ENCODE measurements at places on chromosomes 5 and 9.

DNA sequence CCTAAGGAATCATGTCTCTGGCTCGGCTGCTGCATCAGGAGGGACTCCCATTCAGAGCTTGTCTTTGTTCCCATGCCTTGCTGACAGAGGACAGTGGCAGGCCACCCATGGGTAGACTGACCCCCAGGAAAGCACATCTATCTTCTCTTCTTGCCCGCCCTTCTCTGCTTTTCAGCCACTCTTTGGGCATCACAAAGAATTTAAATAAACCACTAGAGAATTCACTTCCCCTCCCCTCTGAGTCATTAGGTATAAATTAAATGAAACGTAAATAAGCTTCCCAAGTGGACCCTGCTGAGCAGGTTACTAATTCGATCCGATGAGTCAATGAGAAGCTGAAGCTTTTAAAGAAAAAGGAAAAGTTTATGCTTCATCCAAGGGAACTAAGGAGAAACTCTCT lies 97.0 kb downstream of the DRD1 start:
- DNase-seq = peak; percentile 82

GRCh38 chr9:35490155-35490909 lies 421 bp downstream of the RUSC2 start:
- peak; percentile 30 for DNase-seq

DNA sequence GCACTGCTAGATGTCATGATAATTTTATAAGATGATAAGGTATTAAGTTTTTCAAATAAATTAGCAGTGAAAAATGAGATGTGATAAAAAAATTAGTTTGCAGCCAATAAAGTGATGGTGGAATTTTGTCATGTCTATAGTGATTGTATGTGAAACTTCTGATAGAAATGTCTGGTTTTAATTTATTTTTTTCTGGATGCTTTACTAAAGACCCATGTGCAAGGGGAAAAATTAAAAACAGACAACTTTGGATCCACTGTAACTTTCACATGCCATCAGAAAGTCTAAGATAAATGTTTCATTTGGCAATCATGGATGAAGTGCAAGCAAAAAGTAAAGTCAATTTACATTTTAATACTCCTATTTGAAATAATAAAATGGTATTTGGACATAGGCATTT lies 4.4 kb upstream of the NDUFS4 start:
- DNase-seq = no peak

DNA sequence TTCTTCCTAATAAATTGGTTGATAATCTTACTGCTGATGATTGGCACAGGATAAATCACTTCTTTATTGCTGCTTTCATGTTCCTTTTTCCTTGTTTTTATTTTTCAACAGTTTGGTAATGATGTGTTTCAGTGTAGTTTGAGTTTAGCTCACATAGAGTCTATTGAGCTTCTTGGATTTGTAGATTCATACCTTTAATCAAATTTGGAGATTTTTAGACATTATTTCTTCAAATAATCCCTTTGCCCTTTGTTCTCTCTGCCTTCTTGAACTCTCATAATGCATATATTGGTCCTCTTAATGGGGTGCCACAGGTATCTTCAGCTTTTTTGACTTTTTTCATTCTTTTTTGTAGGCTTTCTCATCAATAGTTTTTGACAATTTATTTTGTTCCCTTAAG lies 275.3 kb downstream of the TLE4 start:
- no peak for DNase-seq

- DNase-seq = peak; percentile 60
Observed at GRCh38 chr9:83062651-83063527, at the start of gene RASEF. Gene RASEF, minus strand, starts transcription at chr9:83063142. Its CDS starts 275 bp downstream, at chr9:83062867.

DNA sequence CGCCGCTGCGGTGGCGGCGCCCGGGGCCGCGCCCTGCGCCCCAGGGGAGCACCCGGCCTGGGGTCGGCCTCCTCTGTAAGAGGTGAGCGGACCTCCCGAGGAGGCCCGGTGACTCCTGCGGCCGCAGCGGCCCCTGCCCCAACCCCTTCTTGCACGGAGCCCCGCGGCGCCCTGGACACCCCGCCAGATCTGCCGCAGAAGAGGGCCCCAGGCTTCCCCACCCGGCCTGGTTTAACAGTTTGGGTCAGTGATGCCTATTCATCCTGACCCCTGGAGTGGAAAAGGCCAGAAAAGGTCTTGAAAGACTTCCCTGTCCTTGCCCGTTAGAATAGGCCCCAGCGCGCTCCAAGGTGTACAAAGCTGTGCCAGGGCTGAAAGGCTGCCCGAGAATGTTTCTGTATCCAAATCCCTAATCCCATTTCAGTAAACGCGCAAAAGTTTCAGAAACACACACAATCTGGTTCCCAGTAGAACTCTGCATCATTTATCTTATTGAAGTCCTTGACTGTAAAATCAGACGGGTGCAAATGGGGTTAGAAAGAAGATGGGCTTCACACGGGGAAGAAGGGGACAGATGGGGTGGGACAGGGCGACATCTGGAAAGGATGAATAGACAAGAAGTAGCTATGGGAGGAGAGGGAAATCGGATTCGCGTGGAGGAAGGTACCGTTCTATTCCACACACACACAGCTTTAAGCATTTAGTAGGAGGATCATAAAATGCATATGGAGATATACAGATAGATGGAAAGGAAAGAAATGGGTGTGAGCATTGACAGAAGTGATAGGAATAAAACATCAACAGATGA lies 1.1 kb upstream of the SSBP2 start:
- no peak for DNase-seq

All from RWPE1 (cell line).